Esophagus muscularis mucosa (tissue), 4 donors: ENCODE measurements at places on chromosomes 3 and 15. TPM values are rescaled to one million over a fixed set of nuclear protein-coding genes. Genes with fewer than 3 reads are reported as not detected.

GRCh38 chr3:17901893-17902292 lies 159.5 kb upstream of the TBC1D5 start:
- H3K4me3 ChIP-seq: no peak overlapping the region
- no peak for DNase-seq
- H3K4me1 ChIP-seq: no peaks in the 10 kb centered on the region
- no peaks in the 10 kb centered on the region for H3K27me3 ChIP-seq

DNA sequence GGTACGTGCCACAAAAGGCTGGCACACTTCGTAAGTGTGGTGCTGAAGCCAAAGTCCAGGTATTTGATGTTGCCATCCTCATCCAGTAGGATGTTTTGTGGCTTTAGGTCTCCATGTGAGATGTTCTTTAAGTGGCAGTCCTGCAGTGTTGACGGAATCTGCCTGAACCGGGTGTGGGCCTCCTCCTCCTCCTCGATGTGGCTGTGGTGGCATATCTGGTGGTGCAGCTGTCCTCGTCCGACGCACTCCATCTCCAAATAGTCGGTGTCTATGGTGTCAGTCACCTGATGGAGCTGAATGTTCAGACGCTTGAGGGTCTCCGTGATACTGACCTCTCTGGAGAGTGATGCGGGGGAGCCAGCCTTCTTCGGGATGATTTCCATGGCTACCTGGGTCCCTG lies 30.5 kb upstream of the ACAD9 start:
- no peak for DNase-seq
- peaks cover 16% of the 10 kb centered on the region for H3K4me1 ChIP-seq
- H3K36me3 ChIP-seq: no peaks in the 10 kb centered on the region
- no peak overlapping the region for H3K4me3 ChIP-seq

Gene HIGD2B
- total RNA-seq: not detected

Gene FOXL2NB
- not detected for total RNA-seq

Gene GRIP2
- total RNA-seq: 0.45 TPM
